GM12865 (cell line): ENCODE measurements at places on chromosomes 1 and 21.

DNA sequence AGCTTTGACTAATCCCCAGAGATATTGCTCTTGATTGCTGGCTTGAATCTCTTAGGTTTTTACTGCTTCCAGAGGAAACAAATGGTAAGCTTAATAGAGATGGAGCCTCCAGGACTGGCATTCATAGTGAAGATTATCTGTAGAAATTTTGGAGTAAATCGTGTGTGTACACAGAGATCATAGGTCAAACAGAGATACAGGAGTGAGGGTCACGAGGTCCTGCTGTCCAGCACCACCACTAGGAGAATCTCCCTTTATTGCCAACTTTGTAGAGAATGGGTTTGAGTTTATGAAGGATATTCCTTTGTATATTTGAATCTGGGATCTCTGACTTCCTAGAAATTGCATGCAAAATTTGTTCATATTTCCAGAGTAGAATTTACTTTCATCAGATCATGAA lies 7.8 kb upstream of the SERBP1 start:
- DNase-seq: no peak

DNA sequence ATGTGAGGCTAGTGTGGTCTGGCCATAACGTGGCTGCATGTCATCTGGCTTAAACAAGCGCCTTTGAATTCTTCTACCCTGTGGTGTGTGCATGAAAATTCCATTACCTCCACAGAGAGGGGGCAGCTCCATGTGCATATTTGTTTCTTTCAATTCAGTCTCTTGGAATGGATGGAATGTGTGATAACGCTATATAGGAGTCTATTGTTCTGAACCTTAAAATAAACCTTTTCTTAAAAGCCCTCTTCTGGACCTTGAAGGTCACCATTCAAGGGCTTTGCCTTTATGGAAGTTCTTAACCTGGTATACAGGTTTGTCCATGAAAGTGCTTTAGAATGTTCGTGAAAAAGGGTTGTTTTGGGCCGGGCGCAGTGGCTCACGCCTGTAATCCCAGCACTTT lies 118.2 kb upstream of the ADGRL2 start:
- no peak for DNase-seq

DNA sequence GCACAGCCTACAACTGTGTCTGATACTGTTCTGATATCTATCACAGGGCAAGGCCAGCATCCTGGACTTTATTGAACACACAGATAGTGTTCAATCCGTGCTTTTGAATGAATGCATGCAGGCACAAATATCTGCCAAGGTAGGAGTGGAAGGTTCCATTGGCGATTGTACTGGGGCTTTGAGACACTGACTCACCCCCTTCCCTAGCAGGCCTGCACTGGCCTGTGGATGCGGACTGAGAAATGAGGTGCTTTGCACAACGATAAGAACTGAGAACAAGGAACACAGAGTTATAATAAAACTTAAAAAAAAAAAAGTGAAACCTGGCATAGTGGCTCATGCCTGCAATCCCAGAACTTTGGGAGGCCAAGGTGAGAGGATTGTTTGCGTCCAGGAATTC lies 62.4 kb upstream of the NGF start:
- DNase-seq: no peak

DNA sequence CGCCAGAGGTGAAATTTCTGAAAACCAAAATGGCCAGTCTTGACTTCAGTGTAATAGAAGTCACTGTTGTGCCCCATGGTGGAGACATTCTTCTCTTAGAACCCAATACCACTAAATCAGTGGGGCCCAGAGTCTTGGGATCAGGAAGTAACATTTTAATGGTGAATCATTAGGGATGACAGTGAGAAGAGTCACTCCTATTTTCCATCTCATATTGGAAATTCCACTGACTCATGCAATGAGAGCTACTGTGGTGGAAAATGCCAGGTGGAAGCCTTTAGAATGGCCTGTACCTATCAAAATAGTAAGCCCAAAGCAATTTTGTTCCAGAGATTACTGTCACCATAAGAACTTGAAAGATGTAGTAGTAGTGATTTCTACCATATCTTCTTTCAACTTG lies 20.6 kb upstream of the PPM1J start:
- no peak for DNase-seq

GRCh38 chr1:80075351-80075750 lies 1068.8 kb upstream of the ADGRL4 start:
- no peak for DNase-seq

DNA sequence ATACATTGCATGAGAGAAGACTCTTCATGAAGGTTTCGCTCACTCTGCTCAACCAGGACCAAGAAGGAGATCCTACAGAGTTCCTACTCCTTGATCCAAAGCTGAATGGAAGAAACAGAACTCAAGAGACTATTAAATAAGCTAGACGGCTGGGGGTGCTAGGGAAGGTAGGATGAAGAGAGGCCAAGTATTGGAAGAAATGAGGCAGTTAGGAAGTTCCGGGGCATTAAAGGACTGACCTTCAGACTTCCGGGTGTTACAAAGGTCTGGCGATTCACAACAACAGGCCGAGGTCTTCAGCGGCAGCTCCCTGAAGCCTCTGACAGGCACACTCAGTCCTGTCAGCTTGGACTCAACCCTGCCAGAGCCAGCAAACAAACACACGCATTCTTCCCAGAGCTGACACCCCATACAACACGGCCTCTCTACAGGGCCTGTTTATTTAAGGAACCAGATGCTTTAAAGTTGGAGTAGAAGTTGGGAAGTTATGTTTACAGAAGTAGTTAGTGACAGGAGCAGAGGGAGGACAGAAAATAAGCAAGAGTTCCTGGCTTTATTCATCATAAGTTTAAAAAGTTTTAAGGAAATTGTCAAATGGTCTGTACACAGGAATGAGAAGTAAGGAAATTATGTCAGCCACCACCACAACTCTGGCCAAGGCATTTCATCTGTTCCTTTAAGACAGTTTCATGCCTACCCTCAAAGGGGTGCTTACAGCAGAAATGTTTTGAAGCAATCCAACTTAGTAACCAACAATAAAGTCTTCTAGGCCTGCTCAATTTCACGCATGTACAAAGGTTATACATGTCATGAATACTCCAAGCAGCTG lies 4.7 kb downstream of the SORT1 start:
- no peak for DNase-seq

- DNase-seq: no peak
Observed at GRCh38 chr1:55610203-55610602, 395.0 kb upstream of the USP24 start.
